ENCODE measurements at places on chromosomes 11 and 22.

DNA sequence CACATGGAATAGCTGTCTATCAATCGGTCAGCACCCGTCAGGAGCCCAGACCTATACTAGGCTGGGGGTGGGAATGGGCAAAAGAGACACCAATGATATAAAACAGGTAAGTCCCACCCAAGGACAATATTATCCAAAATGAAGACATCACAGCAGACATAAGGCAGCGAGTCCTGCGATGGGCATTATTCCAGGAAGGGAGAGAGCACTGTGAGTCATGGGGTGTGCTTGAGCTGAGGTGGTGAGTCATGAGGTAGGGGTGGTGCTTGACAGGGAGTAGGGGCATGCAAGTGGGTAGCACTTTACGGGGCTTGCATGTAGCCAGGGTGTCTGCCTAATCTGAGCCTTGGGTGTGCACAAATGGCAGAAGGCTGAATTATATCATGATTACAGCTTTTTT is 605.0 kb upstream of the CADM1 start:
- DNase-seq = no peak

- DNase-seq = no peak
These were observed 52.7 kb downstream of the LINC01488 start for GRCh38 chr11:69534166-69534530.

DNA sequence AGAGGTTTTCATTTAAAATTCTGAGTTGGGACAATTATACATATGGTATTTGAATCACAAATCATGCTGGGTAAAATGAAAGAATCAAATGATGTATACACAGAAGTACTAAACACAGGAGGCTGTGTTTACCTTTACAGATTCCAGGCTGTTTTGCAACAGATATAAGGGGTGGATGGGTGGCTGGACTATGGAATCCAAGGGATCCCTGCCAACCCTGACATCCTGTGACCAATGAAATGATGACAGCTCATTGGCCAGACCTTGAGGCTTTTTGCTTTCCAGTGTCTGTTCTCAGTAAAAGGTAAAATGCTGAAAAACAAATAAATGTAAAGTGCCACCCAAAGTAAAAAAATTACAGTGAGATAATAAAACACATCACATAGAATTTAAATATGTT is 3.3 kb upstream of the DDI1 start:
- no peak for DNase-seq

DNA sequence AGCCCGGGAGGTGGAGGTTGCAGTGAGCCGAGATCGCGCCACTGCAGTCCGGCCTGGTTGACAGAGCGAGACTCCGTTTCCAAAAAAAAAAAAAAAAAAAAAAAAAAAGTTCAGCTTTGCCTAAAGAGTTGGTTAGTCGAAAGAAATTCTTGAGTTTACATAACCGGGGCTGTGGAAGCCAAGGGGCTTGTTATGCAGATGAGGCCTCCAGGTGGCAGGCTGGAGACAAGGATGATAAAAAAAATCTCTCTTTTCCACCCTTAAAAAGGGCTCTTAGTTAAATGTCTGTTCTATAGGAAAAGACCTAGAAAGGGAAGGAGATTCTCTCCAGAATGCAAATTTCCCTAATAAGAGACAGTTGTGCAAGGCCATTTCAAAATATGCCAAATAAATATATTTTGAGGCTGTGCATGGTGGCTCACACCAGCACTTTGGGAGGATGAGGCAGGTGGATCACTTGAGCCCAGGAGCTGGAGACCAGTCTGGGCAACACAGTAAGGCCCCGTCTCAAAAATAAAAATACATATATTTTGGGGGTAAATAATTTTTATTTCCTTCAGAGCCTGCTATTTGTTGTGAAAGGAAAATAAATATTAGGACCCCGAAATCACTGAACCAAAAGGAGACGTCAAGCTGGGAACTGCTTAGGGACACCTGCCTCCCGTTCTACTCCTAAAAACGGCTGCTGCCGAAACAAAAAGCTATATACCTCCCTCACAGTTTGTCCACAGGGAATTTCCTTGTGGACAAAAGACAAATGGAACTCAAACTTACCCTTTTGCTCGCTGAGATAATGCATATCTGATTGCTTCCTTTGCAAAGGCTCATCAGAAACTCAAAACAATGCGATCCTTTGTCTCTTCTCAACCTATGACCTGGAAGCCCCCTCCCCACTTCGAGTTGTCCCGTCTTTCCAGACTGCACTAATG is 2.4 kb upstream of the IFITM2 start:
- DNase-seq = peak; percentile 75

DNA sequence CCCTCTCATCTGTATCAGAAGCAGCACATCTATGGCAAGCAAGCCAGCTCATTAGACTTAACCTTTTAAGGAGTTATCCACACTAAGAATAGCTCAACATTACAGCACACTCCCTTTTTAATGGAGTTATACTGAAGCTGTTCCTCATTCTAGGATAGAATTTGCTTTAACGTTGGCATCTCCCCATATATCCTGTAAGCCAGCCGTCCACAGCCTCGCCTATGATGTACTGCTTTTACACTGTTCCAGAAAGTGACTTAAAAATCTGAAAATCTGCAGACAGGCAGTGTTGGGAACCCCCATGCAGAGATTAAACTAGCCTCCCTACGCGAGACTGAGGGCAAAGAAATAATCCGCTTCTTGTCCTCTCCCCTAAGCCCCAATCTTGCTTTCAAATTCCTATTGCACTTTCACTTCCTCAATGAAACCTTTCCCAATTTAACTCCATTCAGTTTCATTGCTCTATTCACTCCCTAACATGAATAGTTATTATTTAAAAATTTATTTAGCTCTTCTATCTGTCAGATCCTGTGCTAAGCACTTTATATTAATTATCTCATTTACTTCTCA is 225.0 kb downstream of the BLID start:
- DNase-seq = no peak

GRCh38 chr11:8297781-8298440 is 34.2 kb upstream of the LMO1 start:
- no peak for DNase-seq

GRCh38 chr11:121535129-121535796 is 82.5 kb upstream of the SORL1-AS1 start:
- no peak for DNase-seq

GRCh38 chr11:91860661-91861060 is 364.0 kb upstream of the FAT3 start:
- DNase-seq = no peak

- DNase-seq = no peak
These were observed 93.2 kb downstream of the PDE2A start for GRCh38 chr11:72581067-72581466.

GRCh38 chr11:71474771-71475483 is 21.9 kb downstream of the NADSYN1 start:
- DNase-seq = no peak

DNA sequence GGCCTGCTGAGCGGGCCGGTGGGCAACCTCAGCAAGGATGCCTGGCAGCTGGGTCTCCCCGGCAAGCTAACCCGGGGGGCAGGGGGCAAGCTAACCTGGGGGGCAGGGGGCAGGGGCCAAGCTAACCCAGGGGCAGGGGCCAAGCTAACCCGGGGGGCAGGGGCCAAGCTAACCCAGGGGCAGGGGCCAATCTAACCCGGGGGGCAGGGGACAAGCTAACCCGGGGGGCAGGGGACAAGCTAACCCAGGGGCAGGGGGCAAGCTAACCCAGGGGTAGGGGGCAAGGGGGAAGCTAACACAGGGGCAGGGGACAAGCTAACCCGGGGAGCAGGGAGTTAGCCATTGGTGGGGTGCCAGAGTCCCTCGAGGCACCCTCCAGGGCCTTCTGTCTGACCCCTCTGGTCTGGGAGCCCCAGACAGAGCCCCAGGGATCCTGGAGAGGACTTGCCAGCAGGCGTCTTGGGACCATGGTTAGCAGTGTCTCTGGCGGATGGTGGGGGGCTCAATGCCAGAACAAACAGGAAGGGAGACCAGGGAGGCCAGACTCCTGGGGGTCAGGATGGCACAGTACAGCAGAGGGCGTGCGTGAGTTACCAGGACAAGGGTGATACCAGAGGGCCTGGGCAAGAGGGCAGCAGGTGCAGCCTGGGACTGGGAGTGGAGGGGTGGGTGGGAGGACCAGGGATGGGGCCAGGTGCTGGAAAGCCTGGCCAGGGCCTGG is 16.1 kb downstream of the IGF2 start:
- no peak for DNase-seq

GRCh38 chr11:5796541-5796940 is 5.5 kb upstream of the OR52N1 start:
- DNase-seq = no peak

DNA sequence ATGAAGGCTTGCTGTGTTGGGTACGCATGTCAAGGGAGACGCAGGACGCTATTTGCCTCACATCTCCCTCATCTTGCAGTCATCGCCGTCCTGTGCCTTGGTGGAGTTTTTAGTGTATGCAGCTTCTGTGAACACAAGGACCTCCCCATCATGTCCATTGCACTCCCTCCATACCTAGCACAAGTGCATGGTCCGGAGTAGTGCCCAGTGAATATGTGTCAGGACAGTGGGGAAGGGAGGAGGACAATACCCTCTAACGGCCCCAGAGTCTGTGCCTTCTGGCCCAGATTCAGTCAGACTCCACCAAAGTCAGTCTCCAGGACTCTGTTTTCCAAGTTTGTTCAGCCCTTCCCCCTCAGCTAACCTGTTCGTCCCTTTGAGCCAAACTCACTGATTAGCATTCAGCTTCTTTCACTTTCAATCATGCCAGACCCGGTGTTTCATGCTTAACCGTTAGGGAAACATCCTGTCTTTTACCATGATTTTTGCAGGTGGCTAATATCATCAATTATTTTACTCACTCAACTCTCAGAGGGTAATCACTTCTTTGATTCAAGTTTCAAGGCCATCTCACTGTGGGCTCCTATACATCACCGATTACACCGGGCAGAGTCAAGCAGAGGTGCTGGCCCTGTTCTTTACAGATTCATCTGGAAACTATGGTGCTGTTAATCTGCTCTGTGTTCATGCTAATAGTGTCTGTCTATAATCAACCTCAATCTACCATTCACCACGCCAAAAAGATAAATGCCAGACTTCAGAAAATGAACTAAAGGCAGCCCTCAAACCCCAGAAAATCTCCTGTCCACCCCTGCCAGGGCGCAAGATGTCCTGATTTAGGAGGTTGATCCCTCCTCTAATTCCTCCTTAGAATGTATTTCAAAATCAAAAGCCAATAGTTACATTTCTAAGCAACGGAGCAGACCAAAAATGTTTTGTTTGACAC is 156.5 kb downstream of the RRAS2 start:
- no peak for DNase-seq

DNA sequence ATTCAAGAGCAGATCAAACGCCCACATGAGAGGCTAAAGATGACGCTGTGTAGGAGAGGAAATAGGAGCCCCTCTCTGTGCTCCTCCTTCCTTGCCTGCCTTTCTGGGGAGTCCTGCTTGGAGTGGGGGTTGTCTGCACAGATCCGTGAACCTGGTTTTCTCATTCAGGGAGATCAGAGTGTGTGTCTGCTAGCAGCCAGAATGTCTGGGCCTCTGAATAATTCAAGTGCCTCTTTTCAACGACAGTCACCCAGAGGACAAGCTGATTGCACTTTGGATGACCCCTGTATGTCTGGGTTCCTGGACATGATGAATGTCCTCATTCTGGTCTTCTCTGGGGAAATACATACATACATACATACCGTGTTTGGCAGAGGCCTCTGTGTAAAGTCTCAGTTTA is 592.5 kb upstream of the B3GAT1 start:
- no peak for DNase-seq

DNA sequence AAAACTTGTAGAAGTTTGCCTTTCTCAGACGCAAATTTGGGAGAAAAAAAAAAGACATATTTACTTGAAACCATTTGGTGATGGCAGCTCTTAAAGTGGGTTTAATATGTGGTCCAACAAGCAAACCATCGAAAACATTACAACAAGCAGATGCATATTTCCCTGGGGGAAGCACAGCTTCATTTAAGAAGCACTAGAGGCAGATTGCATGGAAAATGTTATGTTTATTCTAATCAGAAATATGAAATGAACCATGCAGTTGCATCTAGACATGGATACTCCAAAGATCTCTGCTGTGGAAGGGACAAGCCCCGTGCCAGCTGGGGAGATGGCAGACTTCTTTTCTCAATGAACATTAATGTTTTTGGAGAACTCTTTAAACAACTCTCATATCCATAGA is 57.4 kb upstream of the PARVA start:
- no peak for DNase-seq

DNA sequence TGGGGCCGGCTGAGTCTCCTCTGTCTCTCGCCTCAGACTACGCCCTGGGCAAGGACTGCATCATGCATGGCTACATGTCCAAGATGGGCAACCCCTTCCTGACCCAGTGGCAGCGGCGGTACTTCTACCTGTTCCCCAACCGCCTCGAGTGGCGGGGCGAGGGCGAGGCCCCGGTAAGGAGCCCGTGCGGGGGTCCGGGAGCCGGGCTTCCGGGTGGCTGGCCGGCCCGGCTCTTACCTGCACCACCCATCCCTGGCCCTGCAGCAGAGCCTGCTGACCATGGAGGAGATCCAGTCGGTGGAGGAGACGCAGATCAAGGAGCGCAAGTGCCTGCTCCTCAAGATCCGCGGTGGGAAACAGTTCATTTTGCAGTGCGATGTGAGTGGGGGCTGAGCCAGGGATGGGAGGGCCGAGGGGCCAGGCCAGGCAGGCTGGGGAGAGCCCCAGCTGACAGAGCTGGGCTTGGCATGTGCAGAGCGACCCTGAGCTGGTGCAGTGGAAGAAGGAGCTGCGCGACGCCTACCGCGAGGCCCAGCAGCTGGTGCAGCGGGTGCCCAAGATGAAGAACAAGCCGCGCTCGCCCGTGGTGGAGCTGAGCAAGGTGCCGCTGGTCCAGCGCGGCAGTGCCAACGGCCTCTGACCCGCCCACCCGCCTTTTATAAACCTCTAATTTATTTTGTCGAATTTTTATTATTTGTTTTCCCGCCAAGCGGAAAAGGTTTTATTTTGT is 4.1 kb upstream of the ANKRD13D start:
- no peak for DNase-seq

- no peak for DNase-seq
These were observed 50.3 kb downstream of the THAP12 start for GRCh38 chr11:76330651-76331050.

DNA sequence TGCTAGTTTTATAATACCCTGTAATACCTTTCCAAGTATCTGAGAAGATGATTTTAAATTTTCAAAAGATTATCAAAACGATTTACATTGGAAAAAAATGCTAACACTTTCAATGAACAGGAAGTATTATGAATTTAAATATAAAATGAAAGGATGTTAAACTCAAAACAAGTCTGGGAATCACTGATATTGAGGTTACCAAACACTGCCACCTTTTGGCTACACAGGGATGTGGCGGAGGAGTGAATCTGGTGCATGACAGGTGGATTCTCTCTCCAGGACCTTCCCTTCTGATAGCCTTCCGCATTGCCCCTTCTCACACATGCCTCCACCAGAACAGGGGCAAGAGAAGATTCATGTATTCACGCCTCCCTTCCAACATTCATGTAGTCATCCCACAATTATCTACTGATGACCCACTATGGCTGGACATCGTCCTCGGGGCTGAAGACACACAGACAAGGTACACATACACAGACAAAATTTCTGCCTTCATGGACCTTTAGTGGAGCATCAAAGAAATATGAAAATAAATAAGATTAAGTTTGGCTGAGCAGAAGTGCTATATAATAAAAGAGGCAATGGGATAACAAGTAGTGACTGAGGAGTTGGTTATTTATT is 34.7 kb downstream of the ATG16L2 start:
- peak; percentile 62 for DNase-seq
